ENCODE measurements at places on chromosomes 4 and X.

GRCh38 chrX:44967221-44967620 is 94.2 kb downstream of the KDM6A start:
- DNase-seq: no peak

- no peak for DNase-seq
These were observed 120.9 kb downstream of the BEND2 start for GRCh38 chrX:18099745-18100144.

DNA sequence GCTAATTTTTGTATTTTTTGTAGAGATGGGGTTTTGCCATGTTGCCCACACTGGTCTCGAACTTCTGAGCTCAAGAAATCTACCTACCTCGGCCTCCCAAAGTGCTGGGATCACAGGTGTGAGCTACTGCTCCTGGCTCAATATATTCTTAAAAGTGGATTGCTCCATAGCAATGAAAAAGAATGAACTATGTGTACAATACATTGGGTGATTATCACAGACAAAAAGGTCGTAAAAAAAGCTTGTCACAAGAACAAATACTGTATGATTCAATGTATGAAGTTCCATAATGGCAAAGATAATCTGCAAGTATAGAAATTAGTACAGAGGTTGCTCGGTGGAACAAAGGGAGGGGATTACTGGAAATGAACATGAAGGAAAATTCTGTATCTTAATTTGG is 70.7 kb downstream of the REPS2 start:
- DNase-seq: no peak

- no peak for DNase-seq
These were observed 36.7 kb downstream of the PJA1 start for GRCh38 chrX:69128588-69128987.

DNA sequence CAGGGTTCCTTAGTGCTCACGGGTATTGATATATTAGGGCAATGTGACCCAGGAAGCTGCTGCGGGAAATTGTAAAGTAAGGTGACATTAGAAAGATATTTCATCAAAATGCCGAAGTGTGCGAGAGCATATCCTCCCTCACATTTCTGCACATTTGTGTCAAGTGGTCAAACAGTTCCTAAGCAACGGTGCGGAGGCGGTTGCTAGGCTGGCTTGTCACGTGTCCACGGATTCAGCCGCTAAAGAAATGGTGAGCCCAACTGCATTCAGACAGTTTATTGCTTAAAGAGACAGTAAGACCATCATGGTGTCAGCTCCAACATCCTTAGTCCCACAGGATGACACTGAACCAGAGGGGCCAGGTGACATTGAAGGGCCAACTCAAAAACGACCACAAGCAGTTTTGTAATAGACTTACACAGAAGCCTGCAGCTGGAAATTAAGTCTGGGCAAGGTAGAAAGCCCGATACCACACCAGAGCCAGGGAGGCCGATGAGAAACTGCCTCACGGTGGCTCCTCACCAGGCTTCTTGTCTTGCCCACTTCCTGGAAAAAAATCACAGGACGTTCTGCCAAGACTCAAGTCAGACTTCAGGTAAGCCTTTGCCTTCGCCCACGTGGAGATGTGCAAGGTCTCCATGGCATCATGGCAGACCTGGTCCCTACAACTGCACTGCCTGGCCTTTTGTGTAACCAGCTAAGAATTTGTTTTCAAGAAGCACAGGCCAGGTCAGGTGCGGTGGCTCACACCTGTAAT is 50.4 kb downstream of the USP11 start:
- no peak for DNase-seq

- no peak for DNase-seq
These were observed 148.1 kb downstream of the NWD2 start for GRCh38 chr4:37392521-37393255.

DNA sequence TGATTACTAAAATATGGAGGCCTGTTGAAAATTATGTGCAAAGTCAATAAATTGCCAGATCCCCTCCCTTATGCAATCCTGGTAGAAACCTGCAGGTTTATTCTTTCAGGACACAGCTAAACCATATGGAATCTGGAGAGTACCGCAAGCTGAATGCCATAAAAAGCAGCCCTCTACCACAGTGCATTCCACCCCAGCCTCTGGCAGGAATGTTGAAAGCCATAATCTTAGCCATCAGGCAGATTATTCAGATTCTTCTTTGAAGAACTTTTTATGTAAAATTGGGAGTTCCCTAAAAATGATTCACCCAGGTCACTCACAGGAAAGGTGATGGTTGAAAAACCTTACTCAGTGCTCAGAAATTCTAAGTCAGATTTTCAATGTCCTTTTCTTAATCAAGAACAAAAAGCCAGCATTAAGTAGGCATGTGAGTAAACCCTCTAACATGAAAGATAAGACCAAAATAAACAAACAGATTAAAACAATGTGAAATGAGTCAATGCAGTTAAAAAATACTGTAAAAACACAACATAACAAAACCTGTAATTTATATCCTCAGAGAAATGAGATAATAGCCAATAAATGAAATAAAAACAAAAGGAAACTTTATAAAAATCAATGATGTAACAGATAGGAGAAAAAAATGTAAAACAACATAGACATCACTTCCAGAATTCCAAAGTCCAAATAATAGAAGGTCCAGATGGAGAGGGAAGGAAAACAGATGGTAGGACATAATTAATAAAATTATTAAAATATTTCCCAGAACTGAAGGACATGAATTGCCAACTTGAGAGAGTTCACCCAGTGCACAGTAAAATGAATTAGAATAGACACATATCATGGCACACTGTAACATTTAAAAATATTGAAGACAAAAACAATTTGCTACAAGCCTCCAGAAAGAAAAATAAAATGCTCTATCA is 226.9 kb downstream of the FSTL5 start:
- no peak for DNase-seq

GRCh38 chrX:119686087-119686691 is 6.8 kb downstream of the SEPTIN6 start:
- no peak for DNase-seq

GRCh38 chrX:31269914-31270313 is 198.1 kb upstream of the FTHL17 start:
- no peak for DNase-seq

DNA sequence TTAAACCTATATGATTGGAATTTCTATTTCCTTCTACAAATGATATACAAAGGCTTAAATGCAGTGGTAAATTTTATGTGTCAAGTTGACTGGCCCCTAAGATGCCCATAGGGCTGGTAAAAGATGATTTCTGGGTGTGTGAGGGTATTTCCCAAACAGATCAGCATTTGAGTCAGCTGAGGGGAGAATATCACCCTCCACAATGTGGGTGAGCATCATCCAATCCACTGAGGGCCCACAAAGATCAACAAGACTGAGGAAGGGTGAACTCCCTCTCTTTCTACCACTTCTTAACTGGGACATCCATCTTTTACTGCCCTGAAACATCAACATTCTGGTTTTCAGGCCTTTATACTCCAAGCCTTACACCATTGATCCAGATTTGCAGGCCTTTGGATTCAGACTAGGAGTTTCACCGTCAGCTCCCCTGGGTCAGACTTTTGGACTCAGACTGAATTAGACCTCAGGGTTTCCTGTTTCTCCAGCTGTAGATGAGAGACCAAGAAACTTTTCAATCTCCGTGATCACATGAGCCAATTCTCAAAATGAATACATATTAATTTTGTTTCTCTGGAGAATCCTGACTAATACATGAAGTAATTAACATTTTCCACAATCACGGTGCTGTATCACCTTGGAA is 1020.7 kb upstream of the SLIT2 start:
- no peak for DNase-seq

GRCh38 chr4:142405695-142406498 is 440.2 kb downstream of the INPP4B start:
- DNase-seq: no peak

DNA sequence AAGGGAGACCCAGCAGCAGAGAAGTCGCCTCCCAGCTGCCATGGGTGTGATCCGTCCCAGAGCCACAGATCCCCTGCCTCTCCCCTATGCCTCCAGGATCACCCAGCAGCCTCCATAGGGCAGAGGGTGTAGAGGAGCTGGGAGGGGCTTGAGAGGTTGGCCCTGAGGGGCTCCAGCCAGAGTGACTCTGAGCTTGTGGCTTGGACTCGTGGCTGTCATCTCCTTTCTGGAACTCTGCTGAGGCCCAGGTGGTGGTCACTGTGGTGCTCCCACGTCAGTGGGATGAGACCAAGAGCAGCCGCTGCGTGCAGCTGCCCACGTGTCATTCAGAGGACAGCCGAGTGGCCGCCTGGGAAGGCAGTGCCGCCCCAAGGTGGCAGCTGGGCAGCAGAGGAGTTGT is 4.2 kb downstream of the TACC3 start:
- DNase-seq: no peak

- no peak for DNase-seq
These were observed 53.1 kb downstream of the ZNF732 start for GRCh38 chr4:252065-252601.

DNA sequence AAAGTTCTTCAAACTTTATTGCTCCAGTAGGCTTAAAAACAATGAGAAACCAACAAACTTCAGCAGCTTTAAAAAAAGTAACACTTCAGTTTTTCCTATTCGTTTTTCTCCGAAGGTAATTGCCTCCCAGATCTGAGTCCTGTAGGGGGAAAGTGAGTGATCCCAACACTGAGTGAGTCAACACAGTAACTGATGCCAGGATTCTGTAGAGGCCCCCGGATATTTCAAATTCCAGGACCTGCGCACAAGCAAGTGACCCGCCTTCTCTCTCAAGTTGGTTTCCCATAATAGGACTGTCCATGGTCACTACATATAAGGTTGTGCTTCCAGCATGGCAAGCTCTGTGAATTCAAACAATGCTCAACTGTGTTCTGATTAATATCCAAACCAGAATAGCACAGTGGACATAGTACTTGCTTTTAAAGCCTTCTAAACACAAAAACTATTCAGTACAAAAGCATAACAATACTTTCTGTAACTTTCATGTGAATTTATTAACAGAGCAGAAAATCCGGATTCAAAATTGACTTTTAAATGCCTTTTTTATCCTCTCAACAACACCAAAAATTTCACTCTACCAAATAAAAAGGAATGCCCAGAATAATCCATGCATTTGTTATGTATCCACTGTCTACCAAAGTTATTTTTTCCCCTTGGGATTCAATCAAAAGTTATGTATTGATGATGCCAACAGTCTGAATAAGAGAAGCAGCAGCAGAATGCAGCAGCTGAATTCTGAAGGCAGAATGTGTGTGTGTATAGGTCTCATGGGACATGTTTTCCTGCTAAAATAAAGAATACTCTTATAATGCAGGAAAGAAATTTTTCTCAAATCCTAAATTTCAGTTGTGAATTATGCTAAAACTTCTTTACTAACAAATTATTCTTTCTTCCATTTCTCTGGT is at the start of gene DMD:
Gene DMD, minus strand, starts transcription at position 194 of the 905 bp plus-strand sequence. CDS start 237 bp downstream, outside the sequence.
- no peak for DNase-seq

- no peak for DNase-seq
These were observed 35.9 kb downstream of the FGFRL1 start for GRCh38 chr4:1047106-1047975.

- no peak for DNase-seq
These were observed 203.1 kb upstream of the NDST3 start for GRCh38 chr4:117831060-117831683.

- DNase-seq: no peak
These were observed 590.7 kb upstream of the PITX2 start for GRCh38 chr4:111213531-111213930.

GRCh38 chr4:48017108-48017571 is 568 bp downstream of the NIPAL1 start:
- DNase-seq: no peak

DNA sequence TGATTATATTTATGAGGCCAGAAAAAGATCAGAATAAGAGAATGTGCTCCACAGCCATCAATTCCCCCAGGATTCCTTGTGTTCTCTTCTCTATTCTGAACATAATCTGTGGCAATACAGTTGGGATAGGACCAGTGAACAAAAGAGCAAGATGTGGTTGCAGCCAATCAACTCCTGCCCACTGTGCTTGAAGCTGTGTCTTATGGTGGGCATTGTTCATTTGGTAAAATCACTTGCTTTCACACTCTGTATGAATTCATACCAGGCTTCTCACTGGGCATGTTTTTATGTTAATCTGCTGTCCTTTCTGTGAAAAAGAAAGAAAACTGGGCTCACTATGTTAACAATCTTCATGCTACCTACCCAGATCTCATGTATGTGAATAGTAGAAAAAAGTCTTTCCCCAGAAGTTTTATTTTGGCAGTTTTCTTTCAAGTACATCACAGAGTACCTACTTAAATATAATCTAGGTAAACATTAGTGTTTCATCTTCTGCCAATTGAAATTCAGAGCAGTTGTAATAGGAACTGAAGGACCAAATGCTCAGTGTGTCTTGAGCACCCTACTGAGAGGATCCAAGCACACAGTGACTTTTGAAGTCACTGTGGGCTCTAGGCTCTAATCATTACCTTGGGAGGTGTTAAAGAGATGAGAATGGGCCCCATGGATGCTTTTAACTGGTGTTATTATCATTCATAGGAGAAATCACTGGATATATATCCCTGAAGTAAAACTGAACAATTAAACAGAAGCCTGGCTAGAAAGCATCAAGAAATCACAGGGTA is 429.2 kb upstream of the TRAM1L1 start:
- DNase-seq: no peak

DNA sequence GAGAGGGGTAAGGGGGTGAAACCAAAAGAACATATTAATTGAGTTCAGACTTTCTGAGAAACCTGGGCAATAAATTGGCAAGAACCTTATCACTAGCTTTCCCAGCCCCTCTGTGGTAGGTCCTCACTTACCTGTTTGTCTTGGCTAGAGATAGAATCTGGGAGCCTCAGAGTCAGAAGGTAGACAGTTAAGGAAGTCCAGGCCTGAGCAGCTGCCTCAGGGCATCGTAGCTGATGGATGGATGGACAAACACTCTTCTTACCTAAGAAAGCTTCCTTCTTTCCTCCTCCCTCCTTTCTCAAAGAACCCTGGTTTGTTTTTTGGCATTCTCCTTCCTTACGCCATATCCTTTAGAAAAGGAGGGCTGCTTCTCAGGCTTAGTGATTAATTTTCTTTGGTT is 24.4 kb downstream of the FRAS1 start:
- DNase-seq: no peak

- no peak for DNase-seq
These were observed 98.2 kb downstream of the KLHL8 start for GRCh38 chr4:87122252-87122651.

DNA sequence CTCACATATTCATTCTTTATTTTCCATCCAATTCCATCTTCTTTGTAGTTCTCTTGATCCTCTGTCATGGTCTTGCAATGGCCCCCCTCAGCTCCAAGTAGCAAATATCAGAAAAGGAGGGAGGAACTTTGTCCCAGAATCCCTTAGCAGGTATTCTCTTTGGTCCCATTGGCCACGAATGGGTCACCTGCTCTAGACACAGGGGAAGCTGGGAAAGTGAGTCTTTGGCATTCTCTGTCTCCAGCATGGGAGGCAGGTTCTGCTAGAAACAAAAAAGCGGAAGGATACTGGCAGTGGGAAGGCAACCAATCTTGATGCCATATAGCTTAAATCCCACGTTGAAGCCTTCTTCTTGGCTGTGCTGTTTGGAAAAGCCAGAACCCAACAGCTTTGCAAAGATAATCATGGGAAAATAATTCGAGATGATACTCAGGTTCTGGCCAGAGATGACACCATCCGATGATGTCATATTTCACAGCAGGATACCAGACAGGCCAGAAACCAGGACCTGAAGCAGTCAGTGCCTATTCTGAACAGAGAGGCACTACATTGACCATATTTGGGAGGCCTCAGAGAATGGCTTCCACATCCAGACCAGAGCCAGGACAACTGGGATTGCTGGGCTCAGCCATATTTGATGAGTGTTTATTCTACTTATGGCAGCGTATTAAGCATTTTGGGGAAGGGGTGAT is 110.4 kb upstream of the ATXN3L start:
- DNase-seq: no peak

GRCh38 chrX:118736394-118737010 is 9.1 kb downstream of the IL13RA1 start:
- DNase-seq: no peak
